ENCODE measurements at places on chromosomes 6 and 20.

DNA sequence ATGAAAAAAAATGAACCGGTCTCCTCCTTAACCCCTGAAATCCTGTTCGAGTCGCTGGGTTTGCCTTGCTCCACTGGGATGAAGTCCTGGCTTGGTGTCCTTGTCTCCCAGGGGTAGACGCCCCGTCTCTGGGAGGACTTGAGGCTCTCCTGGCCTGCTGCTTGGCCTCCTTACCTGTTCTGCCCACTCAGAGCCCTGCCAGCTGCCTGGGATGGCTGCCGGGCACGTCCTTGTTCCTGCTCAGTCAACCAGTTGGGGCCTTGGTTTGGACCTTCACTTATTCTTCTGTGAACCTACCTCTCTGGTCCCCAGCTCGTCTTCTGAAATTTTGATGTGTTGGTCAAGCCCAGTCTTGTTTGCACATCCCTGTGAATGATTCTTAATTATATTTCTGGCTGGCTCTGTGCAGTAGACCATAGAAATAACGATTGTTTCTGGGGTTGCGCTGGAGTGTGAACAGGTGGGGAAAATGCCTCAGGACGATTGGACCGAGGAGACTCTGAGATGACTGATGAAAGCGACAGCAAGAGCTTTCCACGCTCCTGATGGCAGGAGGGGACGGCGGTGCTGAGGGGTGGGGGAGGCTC is 126.5 kb upstream of the ESR1 start:
- no peak for DNase-seq

- no peak for DNase-seq
Measured at GRCh38 chr20:52991830-52992229, 19.7 kb downstream of the TSHZ2 start.

- DNase-seq: no peak
Measured at GRCh38 chr6:12324099-12324498, 33.9 kb downstream of the EDN1 start.

DNA sequence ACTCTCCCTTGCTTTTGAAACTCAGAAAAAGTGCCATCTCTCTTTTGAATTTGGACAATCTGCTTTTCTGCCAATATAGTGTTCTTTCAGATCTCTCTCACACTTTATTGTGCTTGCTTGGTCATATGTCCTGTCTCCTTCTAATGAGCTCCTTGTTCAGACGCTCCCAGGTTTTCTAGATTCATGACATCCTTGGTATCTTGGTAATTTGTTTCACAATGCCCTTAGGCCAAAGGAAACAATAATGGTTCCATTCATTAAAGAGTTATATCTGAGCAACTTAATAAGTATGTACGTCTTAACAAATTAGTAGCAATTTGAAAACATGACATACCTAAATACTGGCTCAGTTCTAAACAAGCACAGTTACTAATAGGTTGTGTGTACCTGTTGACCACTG is 293.4 kb upstream of the SPTLC3 start:
- no peak for DNase-seq

GRCh38 chr20:7358670-7359069 is 581.6 kb downstream of the HAO1 start:
- no peak for DNase-seq

DNA sequence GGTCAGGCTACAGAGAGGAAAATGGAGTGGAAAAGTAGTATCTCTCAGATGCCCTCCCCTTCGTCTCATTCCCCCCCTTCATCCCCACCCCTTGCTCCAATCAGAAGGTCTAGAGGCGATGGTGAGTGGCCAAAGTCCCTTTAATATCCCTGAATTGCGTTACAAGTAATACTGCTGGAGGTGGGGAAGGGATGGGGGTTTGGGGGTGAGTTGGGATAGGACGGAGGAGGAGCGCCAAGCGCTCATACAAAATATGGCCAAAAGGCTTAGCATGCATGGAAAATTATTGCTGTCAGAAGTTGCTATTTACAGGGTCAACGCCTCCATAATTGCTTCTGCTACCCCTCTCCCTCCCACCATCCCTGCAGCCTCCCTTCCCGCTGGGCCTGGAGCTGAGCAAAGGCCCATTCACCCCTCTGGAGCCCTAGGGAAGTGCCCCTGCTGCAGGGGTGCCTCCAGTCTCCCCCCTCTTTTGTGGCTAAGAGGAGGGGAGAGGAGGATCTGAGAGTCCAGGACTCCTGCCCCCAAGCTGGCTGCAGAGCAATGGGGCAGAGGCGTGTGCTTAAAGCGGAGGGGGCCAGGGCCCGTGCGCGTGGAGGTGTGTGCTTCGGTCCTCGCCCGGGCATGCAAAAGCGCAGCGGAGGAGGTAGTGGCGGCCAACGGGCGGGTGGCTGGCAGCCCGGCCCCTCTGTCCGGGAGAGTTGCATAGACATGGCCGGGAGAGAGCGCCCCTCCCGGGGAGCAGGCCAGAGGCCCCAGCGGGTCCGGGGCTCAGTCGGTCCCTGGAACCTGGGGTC is 8.7 kb upstream of the SRXN1 start:
- DNase-seq: no peak

- DNase-seq: no peak
Measured at GRCh38 chr20:10454151-10454750, 19.1 kb downstream of the SLX4IP start.

DNA sequence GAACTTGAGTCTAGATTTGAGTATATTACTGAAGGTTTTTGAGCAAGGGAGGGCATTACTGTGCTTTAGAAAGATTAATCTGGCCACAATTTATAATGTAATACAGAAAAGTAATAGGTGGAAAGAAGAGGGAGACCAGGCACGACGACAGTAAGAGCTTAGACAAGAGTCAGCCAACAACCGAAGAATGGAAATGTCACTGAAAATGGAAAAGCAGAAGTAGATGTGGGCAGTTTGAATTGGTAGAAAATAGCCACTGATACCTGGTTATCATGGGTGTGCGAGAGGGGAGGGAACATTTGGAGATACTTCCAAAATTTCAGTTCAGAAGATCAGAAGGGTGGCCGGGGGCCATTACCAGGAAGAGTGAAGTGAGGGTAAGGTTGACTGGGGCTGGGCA is 339.1 kb downstream of the UTRN start:
- no peak for DNase-seq

DNA sequence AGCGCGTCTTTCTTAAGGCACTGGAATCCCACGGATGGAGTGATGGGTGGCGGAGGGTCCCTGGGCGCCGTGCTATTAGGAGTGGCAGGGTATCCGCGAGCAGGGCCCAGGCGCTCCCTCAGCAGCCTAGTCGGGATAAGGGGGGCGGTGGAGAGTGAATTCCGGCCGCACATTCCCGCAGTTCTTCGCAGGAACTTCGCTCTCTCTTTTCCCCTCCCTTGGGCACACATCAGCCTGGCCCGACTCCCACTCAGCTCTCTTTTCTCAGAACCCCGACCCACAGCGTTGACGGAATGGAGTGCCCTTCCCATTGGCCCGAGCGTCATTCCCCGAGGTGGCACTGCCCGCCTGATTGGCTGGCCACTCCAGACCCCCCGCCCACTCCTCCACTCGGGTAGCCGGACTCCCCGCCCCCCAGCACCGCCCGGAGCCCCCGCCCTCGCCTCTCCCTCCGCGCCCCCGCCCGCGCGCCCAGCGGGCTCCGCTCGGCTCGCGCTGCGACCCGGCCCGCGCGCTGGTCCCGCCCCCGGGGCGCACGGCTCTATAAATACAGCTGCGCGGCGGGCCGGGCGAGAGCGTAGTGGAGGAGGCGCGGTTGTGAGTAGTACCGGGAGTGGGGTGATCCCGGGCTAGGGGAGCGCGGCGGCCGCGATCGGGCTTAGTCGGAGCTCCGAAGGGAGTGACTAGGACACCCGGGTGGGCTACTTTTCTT is at the start of gene ID4:
TSS of gene ID4 (plus strand) at position 572 of the 712 bp plus-strand sequence. CDS start 385 bp downstream, outside the sequence.
- DNase-seq: peak; percentile 99

GRCh38 chr6:155432293-155432692 is 23.3 kb downstream of the NOX3 start:
- no peak for DNase-seq

- DNase-seq: no peak
Measured at GRCh38 chr6:36327226-36327918, 9.3 kb downstream of the BNIP5 start.

DNA sequence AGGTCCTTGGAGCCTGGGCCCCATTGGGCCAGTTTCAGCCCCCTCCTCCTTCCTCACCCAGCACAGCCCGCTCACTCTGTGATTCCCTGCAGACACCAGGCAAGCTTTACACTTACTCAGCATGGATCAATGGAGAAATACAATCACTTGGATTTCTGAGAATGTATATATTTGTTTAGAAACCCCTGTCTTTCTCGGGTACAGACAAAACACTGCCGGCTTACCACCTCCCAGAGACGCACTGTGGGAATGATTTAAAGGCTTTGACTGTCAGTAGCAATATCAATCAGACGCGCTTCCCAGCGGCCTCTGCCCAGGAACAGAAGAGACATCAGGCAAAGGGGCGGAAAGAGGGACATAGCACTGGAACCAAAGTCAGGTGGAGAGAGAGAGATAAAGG is 186.5 kb downstream of the MAFB start:
- no peak for DNase-seq

GRCh38 chr20:57888591-57888990 is 178.8 kb upstream of the PMEPA1 start:
- DNase-seq: peak; percentile 4

DNA sequence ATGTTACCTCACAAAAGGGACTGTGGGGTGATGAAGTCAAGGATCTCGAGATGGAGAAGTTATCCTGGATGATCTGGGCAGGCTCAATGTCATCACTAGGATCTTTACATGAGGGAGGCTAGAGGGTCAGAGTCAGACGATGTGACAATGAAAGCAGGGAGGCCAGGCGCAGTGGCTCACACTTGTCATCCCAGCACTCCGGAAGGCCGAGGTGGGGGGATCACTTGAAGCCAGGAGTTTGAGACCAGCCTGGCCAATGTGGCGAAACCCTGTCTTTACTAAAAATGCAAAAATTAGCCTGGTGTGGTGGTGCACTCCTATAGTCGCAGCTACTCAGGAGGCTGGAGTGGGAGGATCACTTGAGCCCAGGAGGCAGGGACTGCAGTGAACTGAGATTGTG is 68.8 kb downstream of the TTLL2 start:
- no peak for DNase-seq

- no peak for DNase-seq
Measured at GRCh38 chr20:2604506-2604835, 48.0 kb upstream of the NOP56 start.

- DNase-seq: no peak
Measured at GRCh38 chr6:17883665-17884497, 103.6 kb downstream of the KIF13A start.

DNA sequence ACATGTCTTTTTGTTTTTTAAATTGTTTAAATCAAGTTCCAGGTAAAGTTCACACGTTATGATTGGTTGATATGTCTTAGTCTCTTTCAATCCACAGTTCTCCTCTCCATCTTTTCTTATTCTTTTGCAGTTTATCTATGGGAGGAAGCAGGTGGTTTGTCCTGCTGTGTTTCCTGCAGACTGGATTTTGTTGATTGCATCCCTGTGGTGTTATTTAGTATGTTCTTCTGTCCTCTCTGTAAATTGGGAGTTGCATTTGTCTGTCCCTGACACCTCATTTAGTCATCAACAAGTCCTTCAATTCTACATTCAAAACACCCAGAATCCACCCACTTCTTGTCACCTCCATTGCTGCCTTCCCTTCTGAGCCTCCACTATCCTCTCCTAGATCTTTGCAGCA is 8.1 kb downstream of the PACSIN1 start:
- no peak for DNase-seq

DNA sequence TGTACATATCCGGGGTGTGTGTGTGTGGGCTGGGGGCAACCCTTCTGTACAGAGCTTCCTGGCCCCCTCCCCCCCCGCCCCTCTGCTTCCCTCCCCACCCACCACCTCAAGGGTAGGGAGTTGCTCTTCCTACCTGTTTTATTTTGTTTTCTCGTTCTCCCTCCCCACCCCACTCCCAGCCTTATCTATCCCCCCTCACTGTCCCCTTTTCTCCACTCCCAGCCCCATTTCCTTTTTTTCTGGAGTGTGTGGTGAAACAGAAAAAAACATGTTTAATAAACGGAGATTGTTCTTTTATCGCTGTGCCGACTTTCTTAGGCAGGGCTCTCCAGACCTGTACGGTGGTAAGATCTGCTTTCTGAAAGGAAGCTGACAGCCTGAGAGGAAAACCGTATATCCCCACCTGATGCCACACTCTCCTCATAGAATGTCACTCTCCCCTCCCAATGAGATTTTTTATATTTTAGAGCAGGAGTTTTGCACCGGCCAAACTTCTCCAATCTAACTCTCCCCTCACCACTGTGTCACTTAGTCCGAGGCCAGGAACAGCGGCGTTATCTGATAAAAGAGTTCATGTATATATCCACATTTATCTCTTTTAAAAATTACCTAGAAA is 875 bp upstream of the ZBTB9 start:
- no peak for DNase-seq

DNA sequence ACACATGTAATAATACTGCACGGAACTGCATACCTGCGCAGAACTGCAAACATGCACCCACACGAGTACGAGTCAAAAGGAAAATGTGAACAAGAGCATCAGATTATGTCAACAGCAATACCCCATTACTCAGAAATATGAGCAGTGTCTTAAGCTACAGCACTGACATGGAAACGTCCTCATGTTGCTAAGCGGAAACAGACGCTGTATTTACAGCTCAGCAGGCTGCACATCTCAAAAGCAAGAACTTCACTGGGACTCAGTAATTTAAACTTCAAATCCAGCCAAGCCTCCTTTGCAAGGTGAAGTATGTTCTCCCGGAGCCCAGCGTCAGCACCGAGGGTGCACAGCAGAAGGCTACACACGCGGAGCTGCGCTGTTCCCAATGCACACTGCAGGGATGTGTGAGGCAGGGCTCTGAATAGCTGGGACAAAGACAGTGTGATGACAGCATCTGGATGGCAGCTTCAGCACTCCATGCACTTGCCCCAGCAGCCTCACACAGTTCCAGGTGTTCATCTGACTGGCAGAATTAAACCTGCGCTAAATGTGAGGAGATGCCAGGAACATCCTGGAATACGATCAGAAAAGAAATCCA is 202.8 kb downstream of the WDR27 start:
- no peak for DNase-seq

DNA sequence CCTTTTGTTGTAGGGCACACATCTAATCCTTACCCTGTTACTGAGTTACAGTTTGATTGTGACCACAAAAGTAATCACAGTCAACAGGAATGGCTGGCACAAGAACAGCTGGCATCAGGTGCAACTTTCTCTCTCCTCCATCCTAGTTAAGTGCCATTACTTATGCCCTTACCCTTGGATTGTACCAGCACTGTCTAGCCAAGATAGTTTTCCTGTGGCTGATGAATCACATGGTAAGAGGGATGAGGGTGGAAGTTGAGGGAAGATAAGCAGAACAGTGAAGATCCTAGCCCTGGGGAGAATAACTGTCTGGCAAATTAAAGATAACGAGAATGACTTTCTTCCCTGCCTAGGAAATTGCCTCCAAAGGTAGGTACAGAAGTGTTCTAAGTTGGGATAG is 42.0 kb downstream of the RNF217 start:
- DNase-seq: no peak

GRCh38 chr20:40748182-40748581 is 59.1 kb upstream of the MAFB start:
- no peak for DNase-seq

- no peak for DNase-seq
Measured at GRCh38 chr6:133610227-133610840, 278.6 kb upstream of the TCF21 start.

DNA sequence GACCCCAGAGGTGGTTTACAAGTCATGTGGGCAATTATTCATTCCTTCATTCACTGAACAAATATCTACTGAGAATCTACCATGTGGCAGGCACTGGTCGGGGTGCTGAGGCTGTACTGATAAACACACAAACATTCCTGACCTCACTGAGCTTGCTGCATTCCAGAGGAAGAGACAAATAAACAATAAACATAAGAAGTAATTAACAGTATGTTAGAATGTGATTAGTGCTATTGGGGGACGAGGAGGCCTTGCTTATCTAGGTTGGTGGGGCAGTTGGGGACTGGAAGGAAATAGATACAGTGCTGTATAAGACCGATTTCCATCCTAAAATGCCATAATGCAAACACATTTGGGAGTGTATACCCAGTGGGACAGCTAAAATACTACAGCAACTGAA is 44.1 kb downstream of the MAK start:
- DNase-seq: no peak

All from aorta (tissue), 5 donors.